ENCODE measurements at places on chromosomes 6 and 20.

- DNase-seq: no peak
Observed at GRCh38 chr6:152379423-152379822, 257.7 kb downstream of the SYNE1 start.

DNA sequence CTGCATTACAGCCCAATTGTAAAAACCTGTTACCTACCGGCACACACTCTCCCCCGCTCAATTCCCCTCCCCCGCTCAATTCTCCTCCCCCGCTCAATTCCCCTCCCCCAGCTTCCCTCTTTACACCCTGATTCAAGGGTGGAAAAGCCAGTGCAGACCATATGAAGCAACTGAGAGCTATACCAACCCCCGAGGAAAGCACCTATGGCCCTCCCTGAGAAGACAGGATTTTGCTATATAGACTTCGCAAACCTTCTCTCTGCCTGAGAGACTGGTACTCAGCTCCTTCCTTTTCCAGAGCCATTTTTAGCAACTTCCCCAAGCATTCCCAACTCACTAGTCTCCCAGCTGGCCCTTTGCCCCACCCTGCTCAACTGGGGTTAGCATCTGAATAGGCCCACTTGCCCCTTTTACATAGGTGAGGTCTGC, 7.6 kb downstream of the GNAS-AS1 start:
- DNase-seq: no peak

DNA sequence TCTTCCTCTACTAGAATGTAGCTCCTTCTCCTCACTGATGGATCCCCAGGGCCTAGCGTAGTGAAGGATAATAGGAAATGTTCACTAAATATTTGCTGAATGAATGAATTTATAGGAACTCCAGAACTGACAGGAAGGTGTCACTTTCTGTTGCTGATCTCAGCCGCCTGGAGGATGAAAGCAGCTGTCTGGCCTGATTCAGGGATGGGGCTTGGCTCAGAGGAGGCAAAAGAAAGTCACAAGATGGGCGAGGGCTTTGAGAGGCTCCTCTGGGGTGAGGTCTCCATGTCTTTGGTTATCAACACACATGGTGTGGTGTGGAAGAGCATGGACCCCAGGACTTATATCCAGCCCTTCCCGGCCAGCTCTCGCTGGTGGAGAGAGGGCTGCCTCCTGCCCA, 11.5 kb upstream of the CCDC167 start:
- DNase-seq: no peak

- no peak for DNase-seq
Observed at GRCh38 chr20:10282979-10283456, 64.4 kb downstream of the SNAP25 start.

GRCh38 chr6:37653933-37654565, 43.6 kb downstream of the MDGA1 start:
- DNase-seq: peak; percentile 76

- no peak for DNase-seq
Observed at GRCh38 chr6:25065666-25066065, 129.9 kb upstream of the RIPOR2 start.

GRCh38 chr6:25196464-25196863, 82.7 kb upstream of the CARMIL1 start:
- DNase-seq: no peak

- no peak for DNase-seq
Observed at GRCh38 chr20:17796091-17796563, 96.4 kb downstream of the BANF2 start.

- no peak for DNase-seq
Observed at GRCh38 chr6:32815115-32815514, 1.7 kb downstream of the HLA-DOB start.

- DNase-seq: no peak
Observed at GRCh38 chr6:158772851-158773371, 46.3 kb downstream of the EZR start.

DNA sequence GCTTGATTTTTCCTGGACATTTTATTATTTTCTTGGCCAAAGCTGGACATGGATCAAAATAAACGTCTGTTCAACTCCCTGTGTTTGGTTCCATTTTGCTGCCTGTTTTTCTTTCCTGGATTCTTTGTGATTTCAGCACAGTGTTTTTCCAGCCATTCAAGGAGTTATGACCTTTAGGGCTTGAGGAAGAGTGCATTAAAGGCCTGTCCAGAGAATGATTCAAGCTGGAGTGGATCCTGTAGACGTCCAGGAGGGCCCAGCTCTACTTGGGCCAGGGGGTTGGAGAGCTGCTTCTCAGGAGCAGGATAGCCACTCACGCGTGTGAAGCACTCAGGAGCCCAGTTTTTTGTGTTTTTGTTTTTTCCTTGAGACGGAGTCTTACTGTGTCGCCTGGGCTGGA, 56.5 kb upstream of the IER3 start:
- DNase-seq: no peak

- no peak for DNase-seq
Observed at GRCh38 chr6:109428889-109429477, 11.4 kb downstream of the PPIL6 start.

DNA sequence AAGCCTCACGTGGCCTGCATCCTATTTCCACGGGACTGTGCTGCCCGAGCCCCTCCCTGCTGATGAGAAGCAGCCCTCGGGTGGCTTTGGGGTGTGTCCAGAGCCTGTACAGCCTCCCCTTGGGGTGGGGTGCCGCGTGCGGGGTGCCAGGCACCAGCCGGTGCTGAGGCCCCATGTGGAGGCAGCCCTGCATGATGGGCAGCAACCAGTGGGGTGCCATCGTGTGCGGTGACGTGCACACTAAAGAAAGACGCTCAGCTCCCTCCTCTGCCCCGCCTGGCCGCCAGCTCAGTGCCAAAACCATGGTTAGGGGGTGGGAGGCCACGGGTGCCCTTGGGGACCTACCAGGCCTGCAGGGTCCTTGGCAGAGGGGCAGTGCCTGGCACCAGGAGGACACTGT, 26.2 kb downstream of the NTSR1 start:
- DNase-seq: no peak

GRCh38 chr6:109606359-109606758, 84.6 kb downstream of the AK9 start:
- DNase-seq: no peak

DNA sequence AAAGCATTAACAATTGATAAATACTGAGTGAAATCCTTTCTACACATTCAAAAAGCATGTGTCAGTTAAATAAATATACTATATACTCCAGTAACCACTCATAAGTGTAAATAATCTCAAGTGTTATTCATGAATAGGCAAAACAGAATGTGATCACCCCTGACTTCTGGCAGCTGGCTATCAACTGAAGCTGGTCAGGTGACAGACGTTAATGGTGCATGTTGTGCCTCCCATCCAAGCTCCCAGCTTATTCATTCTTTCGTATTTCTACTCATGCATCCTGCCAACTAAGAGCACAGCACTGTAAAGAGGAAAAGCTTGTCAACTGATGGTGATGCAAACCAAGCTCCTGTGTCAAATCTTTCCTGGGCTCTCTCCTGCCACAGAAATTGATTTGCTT, 7.7 kb downstream of the PSMB1 start:
- DNase-seq: no peak

DNA sequence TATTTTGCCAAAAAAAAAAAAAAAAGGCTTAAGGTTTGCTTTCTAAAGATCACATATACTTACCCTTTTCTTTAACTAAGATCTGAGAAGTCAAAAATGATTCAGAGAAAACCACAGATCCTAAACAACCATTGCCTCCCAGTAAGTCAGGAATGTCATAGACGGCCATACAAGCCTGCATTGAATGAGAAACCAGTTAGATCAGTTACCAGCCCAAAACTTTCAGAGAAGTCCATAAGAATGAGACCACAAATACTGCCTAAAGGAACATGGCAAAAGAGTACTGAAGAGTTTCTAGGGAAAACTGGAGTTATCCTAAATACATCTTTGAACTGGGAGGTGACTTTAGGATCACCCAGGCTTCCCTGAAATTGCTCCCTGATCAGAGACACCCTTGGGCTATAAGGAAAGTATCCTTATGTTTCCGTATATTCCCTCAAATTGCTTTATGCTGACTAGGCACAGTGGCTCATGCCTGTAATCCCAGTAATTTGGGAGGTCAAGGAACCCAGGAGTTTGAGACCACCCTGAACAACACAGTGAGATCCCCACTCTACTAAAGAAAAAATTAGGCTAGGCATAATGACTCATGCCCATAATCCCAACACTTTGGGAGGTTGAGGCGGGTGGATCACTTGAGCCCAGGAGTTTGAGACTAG, 79.4 kb upstream of the SLC4A11 start:
- no peak for DNase-seq

DNA sequence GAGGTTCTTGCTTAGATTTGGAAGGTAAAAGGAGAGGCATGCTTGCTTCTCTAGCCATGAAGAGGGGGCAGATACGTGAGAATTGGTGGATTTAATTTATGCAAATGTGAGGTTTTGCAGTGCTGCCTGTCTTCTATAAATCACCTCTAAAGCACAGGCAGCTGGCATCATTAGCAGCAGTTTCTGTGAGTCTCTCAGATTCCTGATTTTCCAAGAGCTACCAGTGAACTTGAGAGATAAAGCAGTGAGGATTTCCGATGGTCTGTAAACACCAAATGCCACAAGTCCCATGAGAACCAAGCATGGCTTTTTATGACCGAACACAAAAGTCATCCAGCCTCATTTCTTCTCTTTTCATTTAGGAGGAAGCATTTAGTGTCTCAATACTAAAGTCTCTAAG, 3.2 kb upstream of the SIRPB2 start:
- no peak for DNase-seq

DNA sequence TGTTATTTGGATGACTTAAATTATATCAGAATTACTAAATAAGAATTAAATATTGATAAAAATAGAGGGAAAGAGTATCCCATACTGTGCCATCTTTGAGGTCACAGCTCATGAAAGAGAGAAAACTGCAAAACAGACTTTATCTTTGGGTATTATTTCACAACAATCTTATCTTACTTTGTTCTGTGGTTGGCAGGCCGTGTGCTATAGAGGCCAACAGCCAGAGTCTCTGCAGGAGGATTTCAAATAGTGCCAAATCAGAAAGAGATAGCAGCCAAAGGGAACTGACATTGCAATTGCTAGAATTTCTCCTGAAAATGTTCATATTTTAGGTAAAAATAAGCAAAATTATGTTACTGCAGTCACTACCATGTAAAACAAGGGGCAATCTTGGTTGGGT, 354.2 kb downstream of the GRIK2 start:
- no peak for DNase-seq

GRCh38 chr6:107740496-107741190, 83.5 kb downstream of the SCML4 start:
- no peak for DNase-seq

- DNase-seq: peak; percentile 64
Observed at GRCh38 chr6:134235937-134236751, 81.8 kb downstream of the SGK1 start.

DNA sequence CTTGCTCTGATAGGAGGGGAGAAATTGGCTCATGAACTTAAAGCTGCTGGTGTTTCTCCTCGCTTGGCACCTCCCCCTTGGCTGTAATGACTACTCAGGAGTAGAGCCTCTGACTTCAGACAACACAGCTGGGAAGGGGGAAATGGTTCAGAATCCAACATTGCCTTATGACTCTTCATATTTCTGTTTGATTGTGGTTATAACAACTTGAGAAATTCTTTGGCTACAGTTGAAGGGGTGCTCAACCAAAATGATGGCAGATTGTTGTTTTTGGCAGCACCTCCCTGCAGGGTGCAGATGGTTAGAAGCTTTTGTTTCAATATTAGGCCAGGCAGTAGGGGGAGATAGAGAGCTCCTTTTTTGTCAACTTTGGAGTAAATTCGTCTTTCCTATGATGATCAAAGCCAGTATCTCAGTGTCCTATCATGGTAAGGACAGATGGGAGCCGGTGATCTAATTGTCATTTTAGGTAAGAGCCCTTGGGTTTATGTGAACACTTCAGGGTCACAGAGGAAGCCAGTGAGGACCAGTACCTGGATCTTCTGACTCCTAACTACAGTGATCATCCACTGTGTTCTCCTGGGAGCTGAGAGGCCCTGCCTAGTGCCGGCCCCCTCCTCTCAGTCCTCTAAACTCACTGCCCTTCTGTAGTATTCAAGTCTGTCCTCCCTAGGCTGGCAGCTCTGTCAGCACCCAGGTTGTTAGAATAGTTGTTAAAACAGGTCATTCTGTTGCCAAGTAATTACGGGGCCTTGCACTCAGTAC, 39.9 kb downstream of the RPRD1B start:
- peak; percentile 46 for DNase-seq

DNA sequence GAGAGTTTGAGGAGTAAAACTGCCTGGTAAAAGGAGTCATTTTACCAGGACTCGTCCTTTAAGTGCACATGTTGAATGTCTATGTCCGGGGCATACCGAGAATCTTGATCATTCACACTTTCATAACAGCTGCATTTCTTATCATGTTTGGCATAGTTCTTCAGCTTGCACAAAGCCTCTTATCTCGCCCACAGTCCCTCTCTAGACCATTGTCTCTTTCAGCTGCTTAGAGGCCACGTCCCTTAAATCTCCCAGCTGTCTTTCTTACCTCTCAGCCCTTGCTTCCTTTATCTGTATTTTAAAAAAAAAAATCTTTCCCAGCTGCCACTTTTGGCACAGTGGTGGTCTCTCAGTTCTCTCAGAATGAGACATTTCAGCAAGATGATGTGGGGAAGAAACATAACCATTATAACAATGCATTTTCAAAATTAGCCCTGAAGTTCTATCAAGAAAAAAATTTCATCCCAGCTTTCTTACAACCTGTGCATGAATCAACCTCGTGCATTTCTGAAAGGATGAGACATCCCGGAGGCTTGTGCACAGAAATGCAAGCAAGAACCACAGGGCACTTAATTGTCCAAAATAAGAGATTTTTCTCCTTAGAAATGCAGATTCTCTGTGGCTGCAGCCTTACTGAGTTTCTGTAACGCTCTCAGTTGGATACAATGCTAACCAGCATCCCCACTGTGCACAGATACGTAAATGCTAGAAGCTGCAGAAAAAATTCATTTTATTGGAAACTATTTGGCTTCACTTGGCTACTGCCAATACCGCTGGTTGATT, 24.2 kb downstream of the RBM24 start:
- DNase-seq: no peak

GRCh38 chr6:112416866-112417265, 69.7 kb downstream of the RFPL4B start:
- no peak for DNase-seq

GRCh38 chr6:104591573-104592334, 268.0 kb downstream of the HACE1 start:
- no peak for DNase-seq
